BJ (cell line): ENCODE measurements at places on chromosomes 12 and 14. TPM values are rescaled to one million over a fixed set of nuclear protein-coding genes. Genes with fewer than 3 reads are reported as not detected.

The TMTC3 gene
- 10.5 and 26.6 TPM in 2 replicates for polyA plus RNA-seq

The GDF3 gene
- not detected in 2 replicates for polyA plus RNA-seq

The OR6C2 gene
- not detected in 2 replicates for polyA plus RNA-seq

The KRT85 gene
- polyA plus RNA-seq, result not detected in 2 replicates

The CCDC198 gene
- polyA plus RNA-seq, result not detected in 2 replicates

The FBXO33 gene
- 7.3 and 9.1 TPM in 2 replicates for polyA plus RNA-seq

The FOXM1 gene
- polyA plus RNA-seq, result 15.2 and 26.6 TPM in 2 replicates

The LRFN5 gene
- polyA plus RNA-seq, result 0.05 and 0.07 TPM in 2 replicates

The PTCSC3 gene
- polyA plus RNA-seq, result not detected in 2 replicates

The KLHL33 gene
- polyA plus RNA-seq, result 0.12 and 0.22 TPM in 2 replicates

The RNASE3 gene
- polyA plus RNA-seq, result not detected in 2 replicates

The DNAJC22 gene
- 2.3 and 4.3 TPM in 2 replicates for polyA plus RNA-seq

The FBLN5 gene
- polyA plus RNA-seq, result 135 and 158 TPM in 2 replicates

The KRT6A gene
- not detected in 2 replicates for polyA plus RNA-seq

The TBK1 gene
- 5.7 and 15.0 TPM in 2 replicates for polyA plus RNA-seq

The ANO4 gene
- 7.1 and 8.0 TPM in 2 replicates for polyA plus RNA-seq
